ENCODE measurements at places on chromosomes 13 and 19. TPM values are rescaled to one million over a fixed set of nuclear protein-coding genes. Genes with fewer than 3 reads are reported as not detected.

DNA sequence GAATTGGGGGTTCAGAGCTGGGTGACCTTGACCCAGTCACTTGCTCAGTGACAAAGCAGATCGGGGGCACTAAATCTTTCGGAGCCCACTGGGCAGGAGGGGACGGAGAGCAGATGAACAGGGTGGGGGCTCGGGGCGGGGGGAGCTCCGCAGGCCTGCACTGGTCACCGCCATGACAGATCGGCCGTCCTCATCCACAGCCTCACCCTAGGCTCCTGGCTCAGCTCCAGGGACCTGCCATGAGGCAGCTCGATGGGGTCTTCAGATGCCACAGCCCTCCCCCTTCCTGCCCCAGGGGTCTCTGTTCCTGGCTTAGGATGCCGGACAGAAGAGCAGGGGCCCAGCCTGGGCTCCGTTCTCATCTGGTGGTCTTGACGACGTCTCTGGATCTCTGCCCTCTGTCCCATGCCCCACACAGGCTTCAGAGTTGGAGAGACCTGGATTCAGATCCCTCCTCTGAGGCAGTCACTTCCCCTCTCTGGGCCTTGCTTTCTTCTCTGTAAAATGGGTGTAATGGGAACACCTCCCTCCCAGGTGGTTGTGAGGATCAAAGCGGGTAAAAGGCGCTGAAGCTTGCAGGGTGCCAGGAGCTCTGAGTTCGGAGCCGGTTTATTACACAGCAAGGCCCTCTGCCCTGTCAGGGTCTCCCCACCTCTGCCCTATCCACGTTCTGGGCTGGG, 3.0 kb downstream of the KDM4B start:
- no peak for DNase-seq

DNA sequence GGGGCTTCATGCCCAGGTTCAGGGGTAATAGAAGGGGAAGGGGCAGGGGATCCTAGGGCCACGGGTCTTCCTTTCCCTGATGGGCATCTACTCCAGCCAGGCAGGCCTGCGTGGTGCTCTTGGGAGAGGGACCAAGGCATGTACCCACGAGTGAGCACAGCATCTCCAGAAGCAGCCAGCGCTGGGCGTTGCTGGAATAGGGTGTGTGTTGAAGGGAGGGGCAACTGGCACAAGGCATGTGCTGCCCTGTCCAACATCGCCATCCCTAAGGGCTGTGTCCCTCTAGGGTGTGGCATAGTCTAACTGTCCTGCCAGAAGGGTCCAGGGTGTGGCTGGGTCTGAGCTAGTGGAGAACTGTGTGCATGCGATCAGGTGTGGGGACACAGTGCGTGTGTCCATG, 2.9 kb downstream of the NOTCH3 start:
- DNase-seq, result no peak

PRSS57 gene
- total RNA-seq, result not detected

GRCh38 chr19:55259540-55260210, 858 bp upstream of the PPP6R1 start:
- DNase-seq, result no peak

DNA sequence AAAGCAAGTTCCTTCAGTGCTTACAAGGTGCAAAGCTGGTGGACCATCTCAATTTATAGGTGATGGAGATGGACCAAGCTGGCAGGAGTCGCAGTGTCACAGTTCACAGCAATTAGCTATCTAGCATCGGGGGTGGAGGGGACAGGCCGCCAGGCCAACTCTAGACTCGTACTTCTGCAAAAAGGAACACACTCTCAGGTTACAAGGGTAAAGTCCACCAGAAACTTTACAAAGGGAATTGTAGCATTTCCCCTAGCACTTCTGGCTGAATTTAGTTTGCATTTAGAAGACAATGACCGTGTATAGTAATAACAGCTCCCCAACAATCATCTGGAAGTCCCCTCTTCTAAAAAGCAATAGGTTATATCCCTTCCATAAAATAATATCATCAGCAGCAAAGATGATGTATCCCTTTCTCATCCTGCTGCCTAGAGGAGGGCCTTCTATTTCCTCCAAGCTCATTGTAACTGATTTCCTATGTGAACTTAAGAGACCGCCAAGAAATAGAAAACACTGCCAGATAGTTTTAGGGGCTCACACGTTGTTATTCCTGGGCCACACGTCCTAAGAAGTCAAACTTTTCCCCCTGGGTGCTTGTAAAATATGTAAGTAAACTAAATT, 8.5 kb upstream of the DOCK9 start:
- no peak for DNase-seq

SIGLEC12 gene
- not detected for total RNA-seq

DNA sequence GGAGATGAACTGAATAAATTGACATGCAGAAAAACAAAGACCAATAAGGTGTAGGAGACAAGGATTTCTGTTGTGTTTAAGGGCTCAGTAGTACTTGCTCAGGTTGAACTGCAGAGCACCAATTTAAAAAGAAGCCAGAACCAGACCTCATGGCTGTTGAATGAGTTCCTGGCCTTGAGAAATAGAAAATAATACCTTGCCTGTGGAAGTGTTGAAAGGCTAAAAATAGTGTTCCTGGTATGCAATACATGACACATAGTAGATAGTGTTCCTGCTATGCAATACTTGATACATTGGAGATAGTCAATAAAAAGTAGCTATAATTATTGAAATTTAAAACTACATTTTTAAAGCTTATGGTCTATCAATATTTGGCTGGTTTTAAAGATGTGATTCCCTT, 595.8 kb downstream of the PCDH9 start:
- no peak for DNase-seq

DNA sequence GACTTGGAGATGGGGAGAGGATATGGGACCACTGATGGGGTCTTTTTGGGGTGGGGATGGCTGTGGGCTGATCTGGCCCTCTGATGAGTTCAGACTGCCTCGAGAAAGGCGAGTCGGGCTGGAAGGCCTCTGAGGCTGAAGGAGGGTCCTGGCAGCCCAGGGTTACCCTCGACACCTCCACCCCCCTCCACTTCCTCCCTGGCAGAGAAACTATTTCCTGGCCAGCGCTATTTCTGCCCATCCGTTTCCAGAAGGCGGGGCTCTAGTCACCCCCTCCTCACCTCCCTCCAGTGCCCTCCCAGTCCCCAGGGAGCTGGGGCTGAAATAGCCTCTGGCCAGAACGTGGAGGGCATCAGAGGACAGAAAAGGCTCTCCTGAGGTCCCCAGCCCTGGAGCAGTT, 9.7 kb downstream of the EXOC3L2 start:
- DNase-seq, result no peak

GRCh38 chr13:70353096-70353495, 244.8 kb upstream of the KLHL1 start:
- DNase-seq, result peak; percentile 26

DNA sequence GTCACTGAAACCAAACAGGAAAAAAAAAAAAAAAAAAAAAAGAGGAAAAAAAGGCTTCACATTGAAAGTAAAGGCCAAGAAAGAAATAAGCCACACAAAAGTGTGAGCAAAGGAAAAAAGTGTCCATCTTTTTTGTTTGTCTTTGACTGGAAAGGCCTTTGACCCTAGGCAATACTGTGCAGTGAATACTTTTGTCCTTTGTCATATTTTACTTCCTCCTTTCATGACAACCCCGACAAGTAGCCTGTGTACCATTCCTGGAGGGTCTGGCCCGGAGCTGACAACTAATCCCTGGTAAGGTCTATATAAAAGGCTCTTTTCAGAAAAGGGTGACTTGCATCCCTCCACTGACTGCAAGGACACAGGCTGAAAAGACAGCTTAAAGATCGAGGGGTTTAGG, 12.9 kb upstream of the MICU2 start:
- DNase-seq, result peak; percentile 42

DNA sequence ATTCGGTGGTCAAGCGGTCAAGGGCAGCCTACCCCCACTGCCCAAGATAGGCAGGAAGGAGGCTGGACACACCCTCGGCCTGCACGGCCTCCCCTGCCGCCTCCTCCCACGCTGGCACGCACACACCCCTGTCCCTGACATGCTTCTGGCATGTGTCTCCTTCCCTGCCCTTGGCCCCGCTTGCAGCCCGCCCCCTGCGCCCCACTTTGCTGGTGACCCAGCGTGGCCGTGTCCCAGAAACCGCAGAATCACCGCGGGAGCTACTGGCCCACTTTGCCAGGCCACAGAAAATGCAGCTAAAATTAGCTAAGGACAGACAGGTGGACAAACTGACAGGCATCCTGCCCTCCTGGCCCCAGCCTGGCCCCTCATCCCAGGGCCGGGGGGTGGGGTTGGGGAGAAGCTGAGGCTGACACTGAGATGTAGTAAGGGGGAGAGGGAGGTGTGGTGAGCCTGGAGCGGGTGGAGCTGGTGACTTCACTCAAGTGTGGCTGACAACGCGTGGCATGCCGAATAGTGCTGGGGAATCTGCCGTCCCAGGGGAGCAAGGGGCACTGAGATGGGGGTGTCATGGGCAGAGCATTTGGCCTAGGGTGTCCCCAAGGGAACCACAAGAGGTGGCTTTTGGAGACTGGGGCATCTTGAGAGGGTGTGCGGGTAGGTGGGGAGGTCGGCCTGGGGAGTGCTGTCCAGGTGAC, 2.4 kb downstream of the SHANK1 start:
- no peak for DNase-seq

OR10H2 gene
- total RNA-seq, result not detected

CRLF1 gene
- total RNA-seq, result not detected

ZNF563 gene
- 3.7 TPM for total RNA-seq

DNA sequence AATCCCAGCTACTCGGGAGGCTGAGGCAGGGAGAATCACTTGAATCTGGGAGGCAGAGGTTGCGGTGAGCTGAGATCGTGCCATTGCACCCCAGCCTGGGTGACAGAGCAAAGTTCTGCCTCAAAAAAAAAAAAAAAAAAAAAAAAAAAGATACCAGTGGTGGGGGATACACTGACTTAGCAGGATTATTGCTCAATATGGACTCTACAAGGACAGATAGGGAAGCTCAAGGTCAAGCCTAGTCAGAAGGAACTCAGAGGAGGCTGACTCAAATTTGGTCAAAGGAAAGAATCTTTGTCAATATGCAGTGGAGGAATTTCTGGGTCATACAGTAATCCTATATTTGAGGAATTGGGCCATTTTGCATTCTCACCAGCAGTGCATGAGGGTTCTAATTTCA, 6.7 kb upstream of the DIAPH3 start:
- no peak for DNase-seq

DNA sequence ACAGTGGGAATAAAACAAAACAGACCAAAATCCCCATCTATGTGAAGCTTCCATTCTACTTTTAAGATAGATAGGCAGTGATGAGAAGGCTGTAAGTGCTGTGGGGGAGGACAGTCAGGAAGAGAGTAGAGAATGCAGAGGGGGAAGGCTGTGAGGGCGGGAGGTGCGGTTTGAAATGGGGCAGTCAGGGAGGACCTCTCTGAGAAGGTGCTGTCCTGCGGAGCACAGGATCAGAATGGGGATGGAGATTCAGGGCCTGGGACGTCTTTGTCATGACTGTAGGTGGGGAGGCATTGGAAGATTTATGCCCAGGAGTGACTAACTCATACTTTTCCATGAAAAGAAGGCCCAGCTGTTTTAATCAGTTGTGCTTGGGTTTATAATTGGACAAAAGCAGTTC, 3.9 kb upstream of the GPR183 start:
- DNase-seq, result no peak

- DNase-seq, result no peak
These were observed 14.8 kb downstream of the PNPLA6 start for GRCh38 chr19:7550169-7550770.
